ENCODE measurements at places on chromosomes 1 and 21. TPM values are rescaled to one million over a fixed set of nuclear protein-coding genes. Genes with fewer than 3 reads are reported as not detected.

- no peak overlapping the region for H3K4me3 ChIP-seq
- no peaks in the 10 kb centered on the region for H3K36me3 ChIP-seq
- H3K4me1 ChIP-seq: peaks cover 21% of the 10 kb centered on the region
Observed at GRCh38 chr1:234549447-234550021, 60.4 kb downstream of the IRF2BP2 start.

DNA sequence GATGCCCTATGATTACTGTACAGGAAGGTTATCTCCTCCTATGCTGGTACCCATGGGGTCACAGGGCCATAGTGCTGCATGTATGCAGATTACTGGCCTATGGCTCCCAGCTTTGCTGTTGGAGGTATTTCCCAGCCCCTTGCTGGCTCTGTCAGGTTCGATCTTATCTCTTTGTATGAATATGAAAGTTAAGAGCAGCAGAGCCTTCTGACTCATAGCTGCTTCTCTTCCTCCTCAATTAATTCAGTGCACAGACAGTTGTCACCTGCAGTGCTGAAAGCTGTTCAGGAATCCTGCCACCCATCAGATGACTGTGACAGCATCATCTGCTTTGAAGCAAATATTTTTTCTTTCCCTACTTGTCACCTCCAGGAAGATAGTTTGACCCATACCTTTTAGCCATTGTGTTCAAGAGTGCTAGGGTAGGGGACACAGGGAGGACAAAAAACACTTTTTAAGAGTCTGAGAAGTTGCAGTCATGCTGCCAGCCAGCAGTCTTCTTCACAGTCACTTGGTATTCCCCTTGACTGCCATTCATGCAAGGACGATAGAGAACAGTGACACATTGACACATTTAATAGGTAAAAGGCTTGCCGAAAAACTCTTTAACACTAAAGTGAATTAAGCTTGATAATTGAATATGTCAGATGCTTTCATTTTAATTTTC, 73.1 kb downstream of the KIF1B start:
- H3K27me3 ChIP-seq: no peaks in the 10 kb centered on the region
- no peak for DNase-seq
- no peak overlapping the region for H3K27ac ChIP-seq
- H3K4me1 ChIP-seq: peaks cover 40% of the 10 kb centered on the region
- H3K36me3 ChIP-seq: peaks cover 46% of the 10 kb centered on the region

The KRTAP7-1 gene
- not detected for total RNA-seq

The PCP4 gene
- total RNA-seq: 2.8 TPM
